ENCODE measurements at places on chromosomes 7 and 10.
A peak's percentile ranks its signal among the peaks of the same experiment; 100 is the strongest.

DNA sequence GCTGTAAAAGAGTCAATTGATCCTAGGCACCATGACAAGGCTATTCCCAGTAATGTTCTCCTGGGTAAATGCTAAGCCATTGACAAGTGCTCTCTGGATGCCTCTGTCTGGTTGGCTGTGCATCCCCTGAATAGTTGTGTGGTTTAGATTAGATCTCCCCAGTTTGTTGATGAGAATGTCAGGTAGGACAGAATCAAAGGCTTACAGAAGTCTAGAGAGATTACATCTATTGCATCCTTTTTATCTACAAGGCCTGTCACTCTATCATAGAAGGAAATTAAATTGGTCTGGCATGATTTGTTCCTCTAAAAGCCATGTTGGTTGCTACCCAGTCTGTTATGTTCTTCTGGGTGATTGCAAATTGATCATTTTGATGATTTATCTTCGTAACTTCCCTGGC lies 548.3 kb downstream of the GATA3 start:
- DNase-seq = no peak

DNA sequence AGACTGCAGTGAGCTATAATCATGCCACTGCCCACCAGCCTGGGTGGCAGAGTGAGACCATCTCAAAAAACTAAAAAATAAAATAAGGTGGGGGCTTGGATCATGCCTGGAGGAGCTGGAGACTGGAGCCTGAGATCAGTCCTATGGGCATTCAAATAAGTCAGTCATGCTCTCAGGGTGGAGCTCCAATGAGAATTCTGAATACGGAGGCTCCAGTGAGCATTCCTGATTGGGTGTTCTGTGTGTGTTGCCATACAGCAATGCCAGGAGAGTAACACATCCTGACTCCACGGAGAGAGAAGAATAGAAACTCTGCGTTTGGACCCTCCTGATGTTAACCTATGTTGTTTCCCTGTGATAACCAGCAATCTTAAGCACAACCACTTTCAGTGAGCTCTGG lies 16.0 kb downstream of the UBE2D4 start:
- DNase-seq = no peak

DNA sequence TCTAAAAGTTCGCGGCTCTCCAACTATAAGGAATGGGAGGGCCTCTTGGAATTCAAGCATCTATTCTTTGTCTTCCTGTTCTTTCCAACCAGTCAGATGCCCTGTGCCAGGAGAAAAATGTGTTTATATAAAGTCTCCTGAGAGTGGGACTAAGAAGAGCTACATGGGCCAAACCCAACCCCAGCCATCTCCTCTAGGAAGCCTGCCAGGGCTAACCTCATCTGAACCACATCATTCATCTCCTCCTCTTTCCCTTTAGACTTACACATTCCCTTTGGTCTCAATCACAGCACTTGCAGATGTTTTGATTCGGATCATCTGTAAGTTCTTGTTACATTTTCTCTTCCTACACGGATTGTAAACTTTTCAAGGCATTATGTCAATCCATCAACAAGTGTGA lies 62.6 kb downstream of the DOCK4 start:
- no peak for DNase-seq

GRCh38 chr10:58796242-58796641 lies 283.6 kb downstream of the BICC1 start:
- DNase-seq = no peak

- DNase-seq = no peak
These were observed 47.4 kb downstream of the NRAP start for GRCh38 chr10:113616244-113617074.

DNA sequence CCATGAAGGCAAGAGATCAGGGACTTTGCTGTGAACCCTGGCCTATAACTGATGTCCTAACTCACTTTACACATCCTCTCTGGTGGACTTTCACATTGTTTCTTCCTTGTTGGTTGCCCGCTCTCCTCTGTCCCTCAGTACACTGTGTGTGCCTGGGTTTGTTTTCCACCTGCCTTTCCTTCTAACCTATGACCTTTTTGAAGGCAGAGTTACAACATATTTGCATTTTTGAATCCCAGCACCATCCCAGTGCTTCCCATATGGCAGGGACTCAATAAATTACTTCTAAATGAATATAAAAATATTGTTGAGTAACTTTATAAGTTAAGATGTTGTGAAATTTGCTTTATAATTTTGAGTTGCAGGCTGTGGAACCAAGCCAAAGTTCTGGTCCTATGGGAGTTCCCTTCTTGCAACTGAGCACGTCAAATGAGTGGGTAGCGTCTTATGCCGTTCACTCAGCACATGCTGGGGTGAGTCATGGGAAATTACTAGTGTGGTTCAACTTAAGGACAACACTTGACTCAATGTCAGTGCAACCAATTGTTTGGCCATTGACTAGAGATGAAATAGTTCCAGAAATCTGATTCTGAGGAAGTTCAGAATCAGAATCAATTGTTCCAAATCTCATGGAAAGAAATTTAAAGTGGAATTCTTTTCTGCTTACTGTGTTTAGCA lies 250.9 kb downstream of the TWIST1 start:
- peak; percentile 29 for DNase-seq

GRCh38 chr7:150988230-150989226 lies 2.3 kb upstream of the NOS3 start:
- DNase-seq = no peak

GRCh38 chr7:14628516-14628915 lies 274.0 kb downstream of the DGKB start:
- DNase-seq = no peak

DNA sequence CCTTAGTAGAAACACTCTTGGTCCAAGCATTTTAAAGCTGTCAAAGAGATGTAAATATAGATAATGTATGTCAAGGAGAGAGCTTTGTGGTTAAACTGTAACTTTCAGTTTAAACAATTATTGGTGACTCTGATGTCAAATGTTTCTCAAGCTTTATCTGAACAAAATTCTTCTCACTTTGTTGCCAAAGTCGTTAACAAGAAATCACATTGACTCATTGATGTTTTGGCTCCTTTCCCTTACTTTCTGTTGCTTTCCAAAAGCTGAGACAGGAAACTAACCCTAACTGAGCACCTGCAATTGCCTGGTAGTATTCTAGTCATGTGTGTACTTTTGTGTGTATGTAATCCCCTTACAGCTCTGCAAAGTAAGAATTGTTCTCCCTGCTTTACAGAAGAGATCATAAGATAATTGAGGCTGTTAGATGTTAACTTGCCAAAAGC lies 108.5 kb downstream of the CFTR start:
- no peak for DNase-seq

- DNase-seq = peak; percentile 4
These were observed 235.0 kb upstream of the PLPP4 start for GRCh38 chr10:120221873-120222485.

DNA sequence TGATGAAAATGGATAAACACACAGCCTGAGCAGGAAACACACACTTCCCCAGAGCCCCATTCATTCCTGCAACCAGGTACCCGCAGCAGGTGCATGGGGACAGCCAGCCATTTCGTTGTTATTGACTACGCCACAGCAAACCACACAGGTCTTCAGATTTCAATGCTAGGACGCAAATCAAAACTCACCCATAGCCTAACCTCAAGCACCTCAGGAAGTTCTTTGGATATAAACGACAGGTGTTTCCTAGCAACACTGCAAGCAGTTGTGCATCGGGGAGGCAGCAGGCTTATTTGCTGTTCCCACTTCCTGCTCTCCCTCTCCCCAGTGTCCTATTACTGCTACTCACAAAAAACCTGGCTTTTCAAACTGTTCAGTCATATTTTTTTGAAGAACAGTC lies 176.5 kb upstream of the FRMD4A start:
- DNase-seq = no peak

DNA sequence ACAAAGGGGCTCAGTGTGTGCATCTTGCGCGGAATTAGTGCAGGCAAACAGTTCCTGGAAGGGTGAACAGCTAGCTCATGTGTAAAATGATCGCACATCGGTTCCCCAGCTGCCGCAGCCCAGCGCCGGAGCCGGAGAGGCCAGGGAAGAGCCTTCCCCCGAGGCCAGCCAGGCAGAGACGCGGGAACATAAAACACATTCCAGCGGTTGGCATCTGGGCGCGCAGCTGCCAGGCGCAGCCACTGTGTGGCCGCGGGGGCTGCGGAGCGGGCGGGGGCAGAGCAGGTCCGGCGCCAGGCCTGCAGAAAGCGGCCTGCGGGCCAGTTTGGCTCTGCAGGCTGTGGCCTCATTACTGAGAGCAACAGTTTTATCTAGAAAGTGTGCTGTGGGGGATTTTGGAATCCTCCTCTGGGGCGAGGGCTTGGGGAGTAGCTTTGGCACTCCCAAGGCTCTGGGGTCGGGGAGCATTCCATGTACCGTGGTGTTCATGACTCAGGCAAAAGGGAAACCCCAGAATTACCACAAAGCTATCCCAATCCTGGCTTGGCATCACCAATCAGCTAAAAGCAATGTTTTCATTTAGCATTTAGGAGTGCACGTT lies 74.3 kb downstream of the SAMD9 start:
- no peak for DNase-seq

DNA sequence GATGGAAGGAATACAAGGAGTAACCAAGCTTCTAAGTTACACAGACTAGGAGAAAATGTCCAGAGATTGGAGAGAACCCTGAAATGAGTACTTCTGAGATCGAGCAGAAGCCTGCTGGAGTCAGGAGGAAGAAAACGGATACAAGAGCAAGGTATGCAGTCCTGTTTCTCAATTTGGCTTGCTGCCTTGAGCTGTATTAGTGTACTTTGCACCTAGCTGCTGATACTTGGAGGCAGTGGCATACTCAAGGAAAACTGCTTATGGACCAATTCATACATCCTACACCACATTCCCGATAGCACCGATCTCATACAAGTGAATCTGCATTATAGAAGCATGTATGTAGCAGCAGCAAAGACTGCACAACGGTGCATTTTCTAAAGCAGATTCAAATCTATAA lies 14.4 kb downstream of the PIP4K2A start:
- no peak for DNase-seq

DNA sequence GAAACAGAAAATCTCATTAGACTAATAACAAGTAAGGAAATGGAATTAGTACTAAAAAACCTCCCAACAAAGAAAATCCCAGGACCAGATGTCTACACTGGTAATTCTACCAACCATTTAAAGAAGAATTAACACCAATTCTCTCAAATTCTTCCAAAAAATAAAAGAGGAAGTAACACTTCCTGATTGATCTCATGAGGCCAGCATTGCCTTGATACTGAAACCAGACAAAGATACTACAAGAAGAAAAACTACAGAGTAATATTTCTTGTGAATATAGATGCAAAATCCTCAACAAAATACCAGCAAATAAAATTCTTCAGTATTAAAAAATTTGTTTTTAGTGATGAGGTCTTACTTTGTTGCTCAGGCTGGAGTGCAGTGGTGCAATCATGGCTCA lies 21.3 kb downstream of the GCK start:
- DNase-seq = no peak

DNA sequence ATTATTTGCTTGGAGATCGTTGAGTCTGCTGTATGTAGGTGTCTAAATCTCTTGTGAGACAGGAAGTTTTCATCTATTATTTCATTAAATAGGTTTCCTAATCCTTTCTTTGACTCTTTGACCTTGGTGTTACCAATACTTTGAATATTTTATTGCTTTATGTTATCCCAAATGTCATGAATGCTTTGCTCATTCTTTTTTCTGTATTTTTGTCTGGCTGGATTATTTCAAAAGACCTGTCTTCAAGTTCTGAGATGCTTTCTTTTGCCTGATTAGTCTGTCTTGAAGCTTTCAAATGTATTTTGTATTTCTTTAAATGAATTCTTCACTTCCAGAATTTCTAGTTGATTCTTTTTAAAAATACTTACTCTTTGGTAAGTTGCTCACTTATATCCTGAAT lies 27.3 kb downstream of the UBE3C start:
- DNase-seq = no peak

- no peak for DNase-seq
These were observed 150.0 kb upstream of the LAMB4 start for GRCh38 chr7:108280136-108280535.

DNA sequence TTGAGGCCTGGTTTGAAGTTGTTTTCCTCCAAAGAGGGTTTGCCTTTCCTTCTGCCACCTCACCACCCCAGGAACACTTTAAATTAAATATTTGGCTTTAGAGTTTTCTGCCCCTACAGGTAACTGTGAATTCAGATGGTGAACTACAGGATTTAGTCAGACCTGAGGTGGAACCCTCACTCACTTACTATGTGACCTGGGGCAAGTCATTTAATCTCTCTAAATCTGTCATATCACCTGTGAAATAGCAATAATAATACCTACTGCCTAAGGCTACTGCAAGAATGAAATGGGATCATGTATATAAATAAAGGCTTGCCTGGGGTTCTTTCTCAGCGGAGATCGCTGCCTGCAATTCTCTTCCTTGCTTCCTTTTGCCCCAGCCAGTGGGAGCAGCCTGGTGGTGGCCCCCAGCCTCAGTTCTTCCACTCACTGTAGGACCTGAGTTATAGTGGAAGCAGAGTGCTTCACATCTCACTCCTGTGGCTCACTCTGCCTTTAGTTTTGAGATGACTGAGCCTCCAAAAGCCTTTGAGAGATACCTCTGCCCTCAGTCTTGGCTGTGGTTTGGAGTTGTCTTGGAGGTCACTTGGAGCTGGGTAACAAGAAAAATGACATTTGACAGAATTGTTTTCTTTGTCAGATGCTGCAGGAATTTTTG lies 6.1 kb upstream of the ANKRD2 start:
- no peak for DNase-seq

DNA sequence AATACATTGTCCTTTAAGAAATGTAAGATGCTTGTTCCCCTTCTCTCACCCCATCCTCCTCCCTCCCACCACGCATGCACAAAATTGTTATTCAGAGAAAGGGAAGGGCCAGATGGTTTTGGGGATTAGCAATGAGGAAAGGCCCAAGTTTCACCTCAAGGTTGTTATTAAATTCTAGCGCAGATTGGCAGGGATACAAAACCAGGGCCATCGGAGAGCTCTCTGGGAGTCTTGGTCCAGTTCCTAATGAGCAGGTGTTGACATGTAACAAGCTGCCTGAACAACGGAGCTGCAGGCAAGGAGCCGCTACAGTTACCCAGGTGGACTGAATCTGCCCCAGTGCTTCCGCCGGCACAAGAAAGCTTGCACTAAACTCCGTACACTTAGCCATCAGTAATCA lies 9.7 kb upstream of the ANK3 start:
- DNase-seq = no peak

DNA sequence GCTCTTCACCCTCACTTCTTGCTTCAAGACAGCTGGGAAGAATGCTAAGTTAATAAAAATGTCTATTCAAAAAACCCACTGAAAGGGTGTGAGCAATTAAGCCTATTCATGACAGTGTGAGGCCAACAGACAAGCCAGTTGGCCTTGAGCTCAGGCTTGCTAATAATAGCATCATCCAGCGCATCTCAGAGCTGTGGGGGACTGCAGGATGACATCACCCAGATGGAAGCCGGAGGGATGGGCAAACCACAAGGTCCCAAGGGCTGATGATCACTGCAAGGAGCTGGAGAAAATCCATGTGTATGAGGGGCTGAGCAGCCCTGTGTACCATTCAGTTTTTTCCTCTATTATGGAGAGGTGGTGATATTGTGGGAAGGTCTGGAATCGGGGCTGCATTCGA lies 770.4 kb downstream of the TNS3 start:
- DNase-seq = no peak

DNA sequence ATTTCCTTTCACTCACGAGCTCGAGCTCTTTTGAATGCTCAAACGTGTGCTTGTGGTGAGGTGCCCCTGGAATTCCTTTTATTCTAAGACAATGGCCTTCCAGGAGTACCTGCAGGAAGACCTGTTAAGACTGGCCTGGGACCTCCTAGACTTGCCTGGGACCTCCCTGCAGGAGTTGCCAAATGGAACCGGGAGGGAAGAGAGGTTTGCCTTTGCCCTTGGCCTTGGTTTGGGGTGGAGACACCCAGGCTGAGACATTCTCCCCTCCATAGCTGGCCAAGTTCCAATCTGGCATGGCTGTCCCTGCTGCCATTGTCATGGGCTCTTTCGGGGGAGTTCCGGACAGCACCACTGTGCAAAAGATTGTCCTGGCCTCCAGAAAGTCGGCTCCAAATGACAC lies 39.7 kb downstream of the DNAJB12 start:
- DNase-seq = no peak
